Vagina (tissue), 2 donors: ENCODE measurements at places on chromosomes 6 and 20.

- no peak for DNase-seq
Observed at GRCh38 chr20:23136893-23137745, 51.0 kb upstream of the CD93 start.

DNA sequence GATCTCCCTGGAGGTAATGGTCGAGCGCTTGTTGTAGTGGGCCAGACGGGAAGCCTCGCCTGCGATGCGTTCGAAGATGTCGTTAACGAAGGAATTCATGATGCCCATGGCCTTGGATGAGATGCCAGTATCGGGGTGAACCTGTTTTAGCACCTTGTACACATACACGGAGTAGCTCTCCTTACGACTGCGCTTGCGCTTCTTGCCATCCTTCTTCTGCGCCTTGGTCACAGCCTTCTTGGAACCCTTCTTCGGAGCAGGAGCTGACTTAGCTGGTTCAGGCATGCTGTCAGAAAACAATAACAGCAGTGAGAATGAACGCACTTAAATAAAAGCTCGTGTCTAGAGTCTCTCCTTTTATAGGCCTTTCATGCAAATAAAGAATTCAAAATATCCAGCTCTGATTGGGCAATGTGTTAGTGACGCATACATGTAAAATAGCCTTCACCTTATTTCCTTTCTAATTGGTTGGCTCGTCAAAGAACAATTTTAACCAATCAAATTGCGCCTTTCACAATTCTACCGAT, 129.2 kb downstream of the HFE start:
- DNase-seq = no peak

DNA sequence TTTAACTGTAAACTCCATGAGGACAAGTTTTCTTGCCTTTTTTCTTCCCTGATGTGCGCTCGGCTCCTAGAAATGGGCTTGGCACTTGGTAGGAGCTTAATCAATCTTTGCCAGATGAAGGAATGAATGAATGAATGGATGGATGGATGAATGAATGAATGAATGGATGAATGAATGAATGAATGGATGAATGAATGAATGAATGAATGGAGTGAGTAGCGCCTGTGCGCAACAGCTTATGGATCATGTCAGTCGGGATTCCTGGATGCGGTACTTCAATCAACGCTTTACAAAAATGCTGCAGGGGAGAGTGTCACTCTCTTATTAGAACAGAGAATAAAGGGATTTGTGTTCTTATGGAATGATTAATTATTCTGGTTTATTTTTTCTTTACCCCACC, 267.3 kb downstream of the TFAP2C start:
- DNase-seq = no peak

GRCh38 chr6:44966449-44967092, 361.6 kb upstream of the RUNX2 start:
- DNase-seq = no peak

- DNase-seq = no peak
Observed at GRCh38 chr20:63008541-63009044, 1.8 kb upstream of the BHLHE23 start.

- no peak for DNase-seq
Observed at GRCh38 chr20:37574199-37574890, 46.7 kb upstream of the BLCAP start.

- DNase-seq = no peak
Observed at GRCh38 chr20:14493408-14493807, 156.0 kb upstream of the FLRT3 start.

DNA sequence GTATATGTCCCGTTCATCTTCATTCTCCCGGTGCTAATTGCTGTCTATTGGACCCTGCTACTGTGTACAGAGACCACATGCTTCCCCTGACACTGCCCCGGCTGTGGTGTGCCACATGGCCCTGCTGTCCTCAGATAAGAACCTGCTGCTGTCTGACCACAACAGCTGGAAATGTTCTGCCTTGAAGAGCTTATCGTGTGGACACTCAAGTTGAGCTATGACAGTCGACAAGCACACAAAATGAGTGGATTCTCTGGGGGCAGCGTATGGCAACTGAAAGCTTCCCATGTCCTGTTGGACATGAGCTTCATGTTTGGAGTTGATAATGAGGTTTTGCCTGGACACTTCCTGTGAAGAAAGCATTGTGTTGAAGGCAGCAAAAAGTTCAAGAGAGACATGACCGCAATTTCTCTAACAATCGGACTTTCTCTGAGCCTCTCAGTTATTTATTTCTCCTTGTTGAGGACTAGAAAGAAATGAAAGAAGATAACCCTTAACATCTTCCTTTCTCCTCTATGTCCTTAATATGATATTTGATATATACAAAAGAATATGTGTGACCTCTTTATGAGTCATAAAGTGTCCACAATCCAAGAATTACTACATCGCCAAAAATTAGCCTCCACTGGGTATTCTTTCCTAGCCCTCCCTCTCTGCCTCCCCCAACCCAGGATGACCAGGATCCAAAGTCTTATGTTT, 187.1 kb upstream of the TCF21 start:
- DNase-seq = no peak

GRCh38 chr20:17172836-17173516, 53.9 kb upstream of the PCSK2 start:
- DNase-seq = no peak

- DNase-seq = no peak
Observed at GRCh38 chr20:36663031-36663430, 17.0 kb upstream of the SLA2 start.

GRCh38 chr6:130050230-130050629, 31.8 kb downstream of the L3MBTL3 start:
- DNase-seq = no peak

GRCh38 chr6:57134954-57135353, 37.2 kb upstream of the BAG2 start:
- no peak for DNase-seq

GRCh38 chr6:141326426-141326825, 806.3 kb upstream of the GJE1 start:
- DNase-seq = no peak

GRCh38 chr6:38270367-38270766, 369.4 kb downstream of the BTBD9 start:
- no peak for DNase-seq

DNA sequence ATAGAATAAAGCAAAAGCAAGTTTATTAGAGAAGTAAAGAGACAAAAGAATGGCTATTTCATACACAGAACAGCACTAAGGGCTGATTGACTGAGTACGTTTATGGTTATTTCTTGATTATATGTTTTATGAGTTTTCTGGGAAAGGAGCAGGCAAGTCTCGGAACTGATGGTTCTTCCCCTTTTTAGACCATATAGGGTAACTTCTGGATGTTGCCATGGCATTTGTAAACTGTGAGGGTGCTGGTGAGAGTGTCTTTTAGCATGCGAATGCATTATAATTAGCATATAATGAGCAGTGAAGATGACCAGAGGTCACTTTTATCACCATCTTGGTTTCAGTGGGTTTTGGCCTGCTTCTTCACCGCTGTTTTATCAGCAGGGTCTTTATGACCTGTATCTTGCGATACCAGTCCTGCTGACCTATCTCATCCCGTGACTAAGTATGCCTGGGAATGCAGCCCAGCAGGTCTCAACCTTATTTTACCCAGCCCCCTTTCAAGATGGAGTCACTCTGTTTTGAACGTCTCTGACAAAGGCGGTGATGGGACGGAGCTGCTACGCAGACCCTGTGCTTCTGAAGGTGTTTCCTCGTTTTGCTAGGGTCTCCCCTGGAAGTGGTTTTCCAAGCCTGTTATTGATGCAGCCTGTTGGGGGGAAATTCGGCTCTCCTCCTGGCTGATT, 45.4 kb upstream of the BMP6 start:
- DNase-seq = no peak

DNA sequence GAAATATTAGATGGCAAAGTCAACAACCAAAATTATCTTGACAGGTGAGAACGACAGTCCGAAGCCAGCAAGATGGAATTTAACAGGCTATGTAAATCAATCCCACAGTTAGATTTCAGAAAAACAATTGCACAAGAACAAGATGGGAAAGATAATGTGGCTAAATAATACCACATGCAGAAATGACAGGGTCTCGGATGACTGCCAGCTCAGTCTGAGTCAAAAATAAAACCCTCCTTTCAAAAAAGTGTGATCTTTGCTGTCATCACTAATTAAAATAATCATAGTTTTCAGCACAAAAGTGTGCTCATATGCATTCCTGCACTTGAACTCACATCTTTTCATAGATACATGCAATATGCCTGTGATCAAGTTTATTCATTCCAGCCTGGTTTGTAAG, 25.9 kb downstream of the FOXQ1 start:
- no peak for DNase-seq

DNA sequence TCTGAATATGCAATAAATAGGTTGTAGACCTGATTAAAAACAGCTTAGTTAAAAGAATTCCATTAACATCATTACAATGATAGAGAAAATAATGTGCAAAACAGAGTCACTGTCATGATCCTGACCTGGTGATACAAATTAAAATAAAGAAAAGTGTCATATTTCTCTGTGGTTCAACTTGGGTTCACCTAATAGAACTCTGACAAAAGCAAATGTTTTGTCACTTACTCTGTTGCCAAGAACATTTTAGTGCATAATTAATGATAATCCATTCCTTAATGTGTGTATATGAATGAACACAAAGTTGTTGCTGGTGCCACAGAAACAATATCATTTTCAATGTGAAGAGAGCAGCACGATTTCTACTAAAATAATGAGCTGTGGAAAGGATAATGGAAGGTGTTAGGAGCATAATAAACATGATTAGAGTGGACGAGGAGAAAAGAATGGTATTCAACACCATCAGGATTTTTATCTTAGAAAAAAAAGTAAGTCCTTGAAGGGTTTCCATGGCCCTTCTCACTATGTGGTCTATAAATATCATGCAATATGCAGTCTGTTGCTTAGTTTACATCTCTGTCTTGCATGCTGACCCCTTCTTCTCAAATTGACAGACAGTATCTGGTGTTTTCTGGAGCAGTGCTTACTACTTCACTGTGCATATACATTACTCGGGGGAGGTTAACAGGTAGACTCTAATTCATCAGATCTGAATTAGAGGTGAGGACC, 656.6 kb upstream of the MMS22L start:
- DNase-seq = no peak

GRCh38 chr6:131875647-131876046, 67.8 kb downstream of the ENPP1 start:
- no peak for DNase-seq

DNA sequence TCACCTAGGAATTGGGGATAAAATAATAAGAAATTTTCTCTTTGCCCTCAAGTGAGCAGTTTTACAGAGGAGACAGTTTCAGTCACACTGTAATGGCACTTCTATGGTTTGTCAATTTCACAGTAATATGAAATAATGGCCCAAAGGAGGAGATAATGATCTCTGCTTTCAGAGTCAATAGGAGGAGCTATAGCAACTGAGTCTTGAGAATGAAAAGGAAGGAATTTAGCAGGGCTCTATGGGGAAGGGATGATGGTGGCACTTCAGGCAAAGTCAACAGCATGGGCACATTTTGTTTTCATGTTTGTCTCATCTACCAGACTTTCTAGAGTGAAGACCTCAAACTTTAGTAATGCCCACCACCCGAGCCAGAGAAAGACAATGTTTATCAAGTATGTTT, 138.3 kb upstream of the HMGN3 start:
- no peak for DNase-seq

- DNase-seq = no peak
Observed at GRCh38 chr6:16420715-16421461, 182.5 kb downstream of the GMPR start.

DNA sequence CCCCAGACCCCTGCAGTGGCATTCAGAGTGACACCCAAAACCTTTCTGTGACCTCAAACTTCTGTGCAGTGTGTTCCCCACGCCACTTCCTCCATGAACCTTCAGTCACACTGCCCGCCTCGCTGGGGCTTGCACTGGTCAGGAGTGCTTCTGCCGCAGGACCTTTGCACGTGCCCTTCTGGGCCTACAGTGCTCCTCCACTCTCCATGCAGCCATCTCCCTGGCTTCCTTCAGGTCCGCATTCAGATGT, 27.1 kb downstream of the SYNJ2 start:
- DNase-seq = no peak

DNA sequence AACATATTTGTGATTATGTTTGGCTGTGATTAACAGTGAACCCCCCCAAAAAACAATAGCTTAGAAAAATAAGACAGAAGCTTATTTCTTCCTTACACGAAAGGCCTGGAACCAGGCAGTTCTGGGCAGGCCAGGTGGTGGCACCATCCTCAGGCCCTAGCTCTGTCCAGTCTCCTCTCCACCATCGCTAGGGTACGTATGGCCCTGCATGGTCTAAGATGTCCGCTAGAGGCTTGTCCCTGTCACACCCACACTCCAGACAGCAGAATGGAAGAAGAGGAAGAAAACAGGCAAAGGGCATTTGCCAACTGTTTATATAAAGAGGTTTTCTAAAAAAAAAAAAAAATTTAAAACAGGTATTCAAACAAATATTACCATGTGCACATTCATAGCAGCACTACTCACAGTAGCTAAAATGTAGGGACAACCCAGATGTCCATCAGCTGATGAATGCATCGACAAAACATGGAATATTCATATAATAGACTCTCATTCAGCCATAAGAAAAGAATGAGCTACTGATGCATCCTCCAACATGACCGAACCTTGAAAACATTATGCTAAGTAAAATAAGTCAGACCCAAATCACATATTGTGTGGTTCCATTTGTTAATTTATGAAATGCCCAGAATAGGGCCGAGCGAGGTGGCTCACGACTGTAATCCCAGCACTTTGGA, 6.7 kb downstream of the TGM3 start:
- DNase-seq = no peak
